ENCODE measurements at places on chromosomes 1 and 21.

GRCh38 chr1:182087304-182087703 lies 25.8 kb upstream of the ZNF648 start:
- DNase-seq: no peak

GRCh38 chr1:12342401-12343003 lies 112.7 kb downstream of the VPS13D start:
- peak; percentile 38 for DNase-seq

- no peak for DNase-seq
Measured at GRCh38 chr21:28762357-28762735, 230.3 kb downstream of the LTN1 start.

DNA sequence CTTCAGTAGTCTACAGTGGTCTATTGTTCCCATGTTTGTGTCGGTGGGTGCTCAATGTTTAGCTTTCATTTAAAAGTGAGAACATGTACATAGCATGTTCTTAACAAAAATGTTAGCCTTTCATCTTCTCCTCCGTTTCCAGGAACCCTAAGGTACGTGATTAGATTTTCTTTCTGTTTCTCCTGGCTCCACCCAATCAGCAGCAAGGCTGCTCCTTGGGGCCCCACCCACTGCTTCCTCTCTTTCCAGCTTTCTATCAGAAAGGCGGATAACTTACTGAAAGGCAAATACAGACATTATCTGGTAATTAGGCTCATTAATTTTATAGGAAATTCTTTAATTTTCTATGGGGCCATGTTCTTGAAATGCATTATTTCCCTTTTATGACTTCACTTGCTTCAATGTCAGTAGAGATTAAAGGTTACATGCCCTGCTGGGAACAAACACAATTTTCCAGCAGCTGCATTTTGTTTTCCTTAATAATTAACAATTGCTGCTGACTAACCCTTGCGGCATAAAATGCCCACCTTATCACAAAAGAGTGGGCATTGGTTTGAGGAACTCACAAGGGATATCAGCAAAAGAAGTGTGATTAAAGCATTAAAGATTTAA lies 324.9 kb upstream of the SNX7 start:
- no peak for DNase-seq

- DNase-seq: no peak
Measured at GRCh38 chr1:247047260-247047659, 31.4 kb downstream of the ZNF670 start.

DNA sequence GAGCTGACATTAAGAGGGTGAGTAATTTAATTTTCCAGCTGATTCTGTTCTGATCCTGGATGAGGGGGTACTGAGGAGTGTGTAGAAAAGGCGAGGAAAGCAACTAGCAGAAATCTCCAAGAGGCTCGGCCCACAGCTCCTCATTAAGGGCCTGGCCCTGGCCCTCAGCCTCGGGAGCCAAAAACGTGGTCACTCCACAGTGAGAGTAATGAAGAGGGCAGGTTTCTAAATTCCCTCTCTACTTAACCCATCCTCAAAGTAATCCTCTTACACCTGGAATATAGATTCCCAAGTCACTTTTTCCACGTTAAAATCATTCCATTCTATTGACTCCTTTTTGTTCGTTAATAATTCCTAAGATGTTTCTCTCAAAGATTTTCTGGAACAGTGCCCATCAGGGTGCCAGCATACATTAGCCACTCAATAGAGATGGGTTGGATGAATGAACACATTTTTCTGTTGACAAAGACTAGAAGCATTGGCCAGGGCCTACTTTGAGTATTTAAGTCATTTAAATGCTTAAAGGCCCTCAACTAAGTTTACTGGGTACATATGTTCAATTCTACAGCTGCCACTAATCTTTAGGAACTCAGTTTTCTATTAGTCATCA lies 1.1 kb upstream of the COL11A1 start:
- peak; percentile 17 for DNase-seq

DNA sequence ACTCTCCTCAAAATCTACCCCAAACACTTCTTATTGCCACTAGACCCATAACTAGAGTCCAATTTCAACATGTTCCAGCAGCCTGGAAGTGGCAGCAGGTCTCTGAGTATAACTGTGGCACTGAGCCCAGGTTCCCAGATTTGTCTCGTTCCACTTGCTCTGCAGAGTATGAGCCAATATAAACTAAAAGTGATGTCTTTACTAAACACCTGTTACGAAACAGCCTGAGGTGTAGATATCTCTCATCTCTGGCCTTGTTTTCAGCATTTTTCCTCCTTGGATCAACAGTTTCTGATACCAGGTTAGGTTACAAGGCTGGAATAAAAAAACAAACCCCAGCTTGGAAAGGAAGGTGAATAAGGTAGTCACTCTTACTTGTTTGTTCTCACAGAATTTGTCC lies 25.2 kb upstream of the PRDX6 start:
- DNase-seq: peak; percentile 58

GRCh38 chr1:118963456-118964430 lies 24.4 kb downstream of the TBX15 start:
- no peak for DNase-seq

GRCh38 chr1:195908121-195908520 lies 700.1 kb downstream of the KCNT2 start:
- DNase-seq: no peak

GRCh38 chr1:225650179-225650578 lies 2.7 kb downstream of the ENAH start:
- no peak for DNase-seq

GRCh38 chr1:172971241-172971640 lies 79.5 kb downstream of the TNFSF18 start:
- no peak for DNase-seq

DNA sequence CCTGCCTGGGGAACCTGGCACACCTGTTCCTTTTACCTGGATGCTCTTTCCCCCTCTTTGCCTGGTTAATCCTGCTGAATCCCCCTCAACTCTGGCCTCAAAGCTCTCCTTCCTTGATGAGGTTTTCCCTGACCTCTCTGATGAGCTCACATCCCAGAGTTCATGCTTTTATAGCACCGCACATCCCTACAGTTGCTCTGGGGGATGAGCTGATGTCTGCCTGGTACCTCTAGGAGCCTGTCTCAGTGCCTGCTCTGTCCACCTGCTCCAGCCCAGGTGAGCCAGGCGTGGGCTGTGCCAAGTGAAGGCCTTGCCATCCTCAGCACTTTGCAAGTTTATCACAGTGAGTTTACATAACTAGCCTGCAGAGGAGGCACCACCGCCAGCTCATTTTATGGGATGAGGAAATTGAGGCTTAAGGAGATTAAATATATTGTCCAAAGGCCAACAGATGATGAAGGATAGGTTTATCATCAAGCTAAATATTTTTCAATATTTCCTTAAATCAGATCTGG lies 58.6 kb upstream of the TMPRSS2 start:
- no peak for DNase-seq

GRCh38 chr1:60896701-60897363 lies 185.5 kb upstream of the NFIA start:
- DNase-seq: peak; percentile 10

DNA sequence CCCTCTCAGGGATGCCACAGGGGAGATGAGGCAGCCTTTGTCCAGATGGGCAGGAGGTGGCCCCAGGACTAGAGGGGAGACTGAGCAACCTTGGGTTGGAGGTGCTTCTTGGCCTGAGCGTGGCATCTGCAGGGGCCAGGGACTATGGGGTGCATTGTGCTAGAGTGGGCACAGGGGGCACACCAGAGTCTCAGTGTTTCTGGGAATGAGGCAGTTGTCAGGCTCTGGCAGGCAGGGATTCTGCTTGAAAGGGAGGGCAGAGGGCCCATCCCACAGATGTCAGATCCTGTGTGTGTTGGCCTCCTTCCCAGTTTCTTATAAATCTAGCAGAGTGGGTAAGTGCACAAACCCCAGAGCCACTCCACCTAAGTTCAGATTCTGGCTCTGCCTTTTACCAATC lies 13.7 kb downstream of the LGR6 start:
- DNase-seq: no peak

DNA sequence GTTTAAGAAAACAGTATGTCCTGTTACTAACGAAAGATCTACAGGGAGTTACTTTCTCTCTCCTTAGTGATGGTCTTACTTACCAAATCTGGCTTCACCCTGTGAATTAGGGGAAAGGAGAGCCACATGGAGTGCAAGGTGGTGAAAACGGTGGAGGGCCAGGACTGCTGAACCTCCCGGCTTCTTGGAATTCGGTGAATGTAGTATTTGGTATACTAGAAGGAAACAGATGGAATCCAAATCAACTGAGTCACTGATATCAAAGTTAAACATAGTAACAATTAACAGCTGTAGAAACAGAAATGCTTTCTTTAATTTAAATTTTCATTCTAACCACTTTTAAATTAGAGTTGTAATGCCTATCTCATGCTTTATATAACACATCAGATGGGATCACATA lies 45.7 kb downstream of the ALG14 start:
- no peak for DNase-seq

GRCh38 chr1:64107118-64107519 lies 96.3 kb upstream of the UBE2U start:
- no peak for DNase-seq

DNA sequence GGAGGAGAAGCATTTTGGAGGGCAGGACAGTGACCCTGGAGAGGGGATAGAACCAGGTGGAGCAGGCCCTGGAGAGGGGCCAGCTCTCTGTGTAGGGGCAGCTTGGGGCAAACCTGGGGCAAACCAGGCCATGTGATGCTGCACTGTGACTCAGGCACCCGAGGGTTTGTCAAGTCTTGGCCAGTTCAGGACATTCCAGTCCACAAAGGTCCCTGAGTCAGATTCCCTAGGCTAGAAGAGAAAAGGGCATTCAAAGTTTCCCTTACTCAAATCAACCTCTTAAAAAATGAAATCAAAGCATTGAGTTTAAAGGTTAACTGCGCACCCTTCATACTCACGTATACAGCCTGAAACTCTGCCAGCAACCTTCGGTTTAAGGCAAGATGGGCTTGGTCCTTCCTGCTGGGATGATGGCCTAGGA lies 25.2 kb upstream of the PLA2G2C start:
- no peak for DNase-seq

DNA sequence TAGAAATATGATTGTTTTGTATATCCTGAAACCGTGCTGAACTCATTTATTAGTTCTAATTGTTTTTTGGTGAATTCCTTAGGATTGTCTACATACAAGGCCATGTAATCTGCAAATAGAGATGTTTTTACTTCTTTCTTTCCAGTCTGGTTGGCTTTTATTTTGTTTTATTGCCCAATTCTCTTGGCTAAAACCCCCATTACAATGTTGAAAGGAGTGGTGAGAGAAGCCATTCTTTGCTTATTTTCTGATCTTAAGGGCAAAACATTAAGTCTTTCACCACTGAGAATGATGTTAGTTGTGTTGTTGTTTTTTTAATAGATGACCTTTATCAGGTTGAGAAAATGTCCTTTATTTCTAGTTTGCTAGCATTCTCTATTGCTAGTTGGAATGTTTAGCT lies 157.3 kb downstream of the NTMT2 start:
- no peak for DNase-seq

- DNase-seq: no peak
Measured at GRCh38 chr1:3747903-3748302, 4.3 kb upstream of the CCDC27 start.

DNA sequence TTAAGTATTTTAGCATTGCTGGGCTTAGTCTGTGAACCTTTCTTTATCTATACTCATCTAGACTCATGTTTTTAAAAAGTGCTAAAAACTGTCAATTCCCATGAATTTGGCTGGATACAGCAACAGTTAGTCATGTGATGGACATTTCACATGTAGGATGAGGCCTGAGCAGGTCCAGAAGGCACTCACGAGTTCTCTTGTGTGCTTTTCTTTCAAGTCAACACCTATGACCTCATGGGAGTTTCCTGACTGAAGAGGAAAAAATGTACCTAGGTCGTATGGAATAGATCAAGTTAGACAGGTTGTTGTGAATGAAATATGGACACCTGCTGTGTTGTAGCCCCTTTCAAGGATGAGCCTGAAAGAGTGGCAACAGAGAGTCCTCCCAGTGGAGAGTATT lies 394.2 kb downstream of the DUSP10 start:
- DNase-seq: no peak

GRCh38 chr21:41821756-41822431 lies 55.0 kb upstream of the RIPK4 start:
- no peak for DNase-seq

DNA sequence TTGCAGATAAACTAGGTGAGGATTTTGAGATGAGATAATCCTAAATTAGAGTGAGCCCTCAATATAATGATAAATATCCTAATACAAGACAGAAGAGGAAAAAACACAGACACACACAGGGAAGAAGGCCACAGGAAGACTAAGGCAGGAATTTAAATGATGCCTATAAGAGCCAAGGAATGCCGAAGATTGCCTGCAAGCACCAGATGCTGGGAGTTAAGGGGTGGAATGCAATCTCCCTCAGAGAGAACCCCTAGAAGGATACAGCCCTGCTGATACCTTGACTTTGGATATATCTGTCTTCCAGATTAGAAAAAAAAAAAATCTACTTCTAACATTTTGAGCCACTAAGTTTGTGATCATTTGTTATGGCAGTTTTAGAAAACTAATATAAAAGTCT lies 299.7 kb upstream of the PRMT6 start:
- no peak for DNase-seq

DNA sequence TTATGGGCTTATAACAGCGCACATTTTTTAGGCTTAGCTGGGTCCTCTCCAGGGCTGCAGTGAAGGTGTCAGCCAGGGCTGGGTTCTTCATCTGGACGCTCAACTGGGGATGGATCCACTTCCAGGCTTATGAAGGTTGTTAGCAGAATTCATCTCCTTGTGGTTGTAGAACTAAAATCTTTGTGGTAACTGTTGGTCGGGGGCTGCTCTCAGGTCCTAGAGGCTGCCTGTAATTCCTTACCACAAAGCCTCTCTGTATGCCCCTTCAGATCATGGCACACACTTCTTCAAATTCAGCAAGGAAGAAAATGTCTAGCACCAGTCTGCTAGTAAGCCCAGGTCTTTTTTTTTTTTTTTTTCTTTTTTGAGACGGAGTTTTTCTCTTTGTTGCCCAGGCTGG lies 40.9 kb upstream of the EPS8L3 start:
- DNase-seq: no peak

DNA sequence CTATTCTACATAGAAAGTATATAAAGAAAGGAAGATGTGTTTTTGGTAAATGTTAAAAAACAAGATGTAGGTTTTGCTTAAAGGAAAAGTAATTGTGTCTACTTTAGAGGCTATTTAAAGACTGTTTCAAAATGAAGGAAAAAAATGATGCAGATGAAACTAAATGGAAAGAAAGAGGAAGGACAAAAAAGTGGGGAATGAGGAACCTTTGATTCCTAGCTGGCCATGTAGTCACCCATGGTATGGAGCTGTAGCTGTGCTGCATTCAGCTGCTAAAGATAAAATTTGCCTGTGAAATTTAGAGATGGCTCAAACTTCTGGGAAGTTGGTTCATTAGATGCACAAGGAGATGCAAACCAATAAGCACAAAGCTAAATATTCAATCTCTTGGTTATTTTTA lies 86.8 kb upstream of the SERBP1 start:
- no peak for DNase-seq

DNA sequence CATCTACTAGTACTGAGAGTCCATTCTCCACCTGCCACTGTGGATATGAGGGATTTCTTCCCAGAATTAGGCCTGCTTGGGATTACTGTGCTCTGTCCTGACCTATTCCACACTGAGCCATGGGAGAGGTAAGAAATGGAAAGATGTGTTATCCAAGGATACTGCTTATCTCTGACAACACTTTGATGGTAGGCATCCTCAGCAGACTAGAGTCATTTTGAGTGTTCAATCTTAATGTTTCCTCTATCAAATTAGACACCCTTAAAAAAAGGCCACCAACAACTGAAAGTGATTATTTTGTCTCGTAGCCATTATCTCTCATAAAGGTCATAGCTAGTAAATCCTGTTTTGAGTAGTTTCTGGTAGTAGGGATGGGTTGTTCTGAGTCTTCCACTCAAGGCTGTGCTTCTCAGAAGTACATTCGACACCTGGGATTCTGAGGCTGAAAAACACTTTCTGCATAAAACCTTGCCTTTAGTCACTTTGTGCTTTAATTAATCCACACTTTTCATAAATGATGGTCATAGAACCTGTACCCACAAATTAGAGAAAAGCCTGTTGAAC lies 8.8 kb downstream of the ATPAF1 start:
- DNase-seq: no peak
